ENCODE measurements at places on chromosomes 2 and 18. TPM values are rescaled to one million over a fixed set of nuclear protein-coding genes. Genes with fewer than 3 reads are reported as not detected.

DNA sequence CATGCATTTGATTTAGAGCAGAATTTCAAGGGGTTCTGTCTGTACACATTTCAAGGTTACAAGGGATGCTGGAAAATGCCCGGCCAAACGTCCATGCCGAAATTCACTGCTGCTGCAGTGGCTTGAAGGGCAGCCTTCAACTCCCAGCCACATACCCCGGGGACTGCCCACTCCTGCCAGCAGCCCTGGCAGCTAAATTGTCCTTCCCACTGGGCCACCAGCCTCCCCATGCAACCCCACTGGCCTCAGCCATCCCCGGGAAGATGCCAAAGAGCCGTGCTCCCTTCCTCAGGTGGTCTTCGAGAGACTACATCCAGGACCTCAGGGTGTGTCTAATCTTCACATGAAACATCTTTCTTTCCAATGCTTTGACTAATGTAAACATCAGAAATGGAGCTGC lies 478.7 kb upstream of the MYT1L start:
- no peak for DNase-seq

- DNase-seq: no peak
These were observed 87.5 kb downstream of the TCF4 start for GRCh38 chr18:55500316-55501086.

- no peak for DNase-seq
These were observed 13.7 kb downstream of the CYB5A start for GRCh38 chr18:74278058-74278457.

DNA sequence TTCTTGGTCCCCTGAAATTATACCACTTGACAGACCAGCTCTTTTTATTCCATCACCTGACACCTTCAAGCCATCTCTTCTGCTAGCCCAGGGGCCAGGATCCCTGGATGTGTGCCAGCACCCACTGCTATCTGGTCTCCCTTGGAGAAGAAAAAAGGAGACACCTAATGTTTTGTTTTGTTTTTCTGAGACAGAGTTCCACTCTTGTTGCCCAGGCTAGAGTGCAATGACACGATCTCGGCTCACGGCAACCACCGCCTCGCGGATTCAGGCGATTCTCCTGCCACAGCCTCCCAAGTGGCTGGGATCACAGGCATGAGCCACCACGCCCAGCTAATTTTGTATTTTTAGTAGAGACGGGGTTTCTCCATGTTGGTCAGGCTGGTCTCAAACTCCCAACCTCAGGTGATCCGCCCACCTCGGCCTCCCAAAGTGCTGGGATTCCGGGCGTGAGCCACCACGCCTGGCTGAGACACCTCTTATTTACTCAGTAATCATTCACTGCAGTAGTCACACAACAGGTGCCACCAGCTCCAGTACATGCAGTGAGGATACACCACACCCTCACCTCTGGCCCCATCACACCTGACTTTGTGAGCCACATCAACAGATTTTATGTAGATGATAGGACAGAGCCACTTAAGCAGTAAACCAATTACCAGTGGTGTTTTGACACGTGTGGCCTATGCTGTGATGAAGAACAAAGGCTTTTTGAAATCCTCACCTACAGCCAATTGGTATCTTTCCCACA lies 42.8 kb upstream of the PCBP1 start:
- DNase-seq: no peak

DNA sequence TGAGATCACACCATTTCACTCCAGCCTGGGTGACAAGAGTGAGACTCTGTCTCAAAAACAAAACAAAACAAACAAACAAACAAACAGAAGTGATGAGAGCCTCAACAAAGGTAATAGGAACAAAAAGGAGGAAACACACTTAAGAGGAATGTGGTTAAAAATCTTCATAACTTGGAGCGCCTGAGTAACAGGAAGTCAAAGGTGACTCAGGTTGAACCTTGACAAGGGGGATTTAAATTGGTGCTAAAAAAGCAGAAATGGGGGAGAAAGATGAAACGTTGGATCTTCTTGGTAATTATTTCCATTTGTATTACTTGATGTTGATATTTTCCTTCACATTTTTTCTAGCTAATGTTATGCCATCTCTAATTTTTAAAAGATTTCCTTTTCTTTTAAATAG lies 318.5 kb upstream of the TCF4 start:
- no peak for DNase-seq

C2orf81 gene
- not detected for total RNA-seq

OSR1 gene
- total RNA-seq: 1.3 TPM
